ENCODE measurements at places on chromosomes 16 and 17.

DNA sequence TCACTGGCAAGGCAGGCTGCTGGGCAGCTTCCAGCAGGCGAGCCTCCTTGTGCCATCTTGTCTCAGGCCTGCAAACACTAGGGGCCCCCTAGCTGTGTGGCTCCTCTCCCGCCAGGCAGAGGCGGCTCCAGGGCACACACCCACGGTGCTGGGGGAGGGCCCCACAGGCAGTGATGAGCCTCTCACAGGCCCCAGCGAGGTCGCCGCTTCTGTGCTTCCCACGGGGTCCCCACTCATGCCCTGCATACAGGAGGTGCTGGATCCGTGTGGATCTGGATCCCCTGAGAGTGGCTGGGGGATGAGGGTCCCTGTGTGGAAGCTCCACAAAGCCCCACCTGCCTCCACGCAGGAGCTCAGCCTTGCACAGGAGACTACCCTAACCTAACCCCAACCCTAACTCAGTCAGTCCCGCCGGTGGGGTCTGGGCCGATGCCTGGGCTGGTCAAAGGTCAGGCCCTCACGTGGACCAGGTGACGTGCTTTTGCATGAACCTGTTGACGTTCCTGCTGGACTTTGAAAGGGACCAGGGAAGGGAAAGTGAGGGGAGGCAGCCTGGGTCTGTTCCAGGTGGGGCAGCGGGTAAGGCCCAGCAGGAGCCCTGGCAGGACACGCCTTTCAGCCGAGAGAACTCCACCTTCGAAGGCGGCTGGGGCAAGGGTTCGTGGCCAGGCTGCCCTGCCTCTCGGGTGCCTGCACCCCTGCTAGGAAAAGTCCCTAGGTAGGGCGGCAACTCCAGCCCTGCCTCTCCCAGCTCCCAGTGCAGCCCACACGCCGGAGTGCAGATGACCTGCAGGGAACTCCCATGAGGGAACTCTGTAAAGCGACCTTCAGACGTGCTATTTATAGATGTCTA lies 5.2 kb downstream of the SECTM1 start:
- DNase-seq = no peak

DNA sequence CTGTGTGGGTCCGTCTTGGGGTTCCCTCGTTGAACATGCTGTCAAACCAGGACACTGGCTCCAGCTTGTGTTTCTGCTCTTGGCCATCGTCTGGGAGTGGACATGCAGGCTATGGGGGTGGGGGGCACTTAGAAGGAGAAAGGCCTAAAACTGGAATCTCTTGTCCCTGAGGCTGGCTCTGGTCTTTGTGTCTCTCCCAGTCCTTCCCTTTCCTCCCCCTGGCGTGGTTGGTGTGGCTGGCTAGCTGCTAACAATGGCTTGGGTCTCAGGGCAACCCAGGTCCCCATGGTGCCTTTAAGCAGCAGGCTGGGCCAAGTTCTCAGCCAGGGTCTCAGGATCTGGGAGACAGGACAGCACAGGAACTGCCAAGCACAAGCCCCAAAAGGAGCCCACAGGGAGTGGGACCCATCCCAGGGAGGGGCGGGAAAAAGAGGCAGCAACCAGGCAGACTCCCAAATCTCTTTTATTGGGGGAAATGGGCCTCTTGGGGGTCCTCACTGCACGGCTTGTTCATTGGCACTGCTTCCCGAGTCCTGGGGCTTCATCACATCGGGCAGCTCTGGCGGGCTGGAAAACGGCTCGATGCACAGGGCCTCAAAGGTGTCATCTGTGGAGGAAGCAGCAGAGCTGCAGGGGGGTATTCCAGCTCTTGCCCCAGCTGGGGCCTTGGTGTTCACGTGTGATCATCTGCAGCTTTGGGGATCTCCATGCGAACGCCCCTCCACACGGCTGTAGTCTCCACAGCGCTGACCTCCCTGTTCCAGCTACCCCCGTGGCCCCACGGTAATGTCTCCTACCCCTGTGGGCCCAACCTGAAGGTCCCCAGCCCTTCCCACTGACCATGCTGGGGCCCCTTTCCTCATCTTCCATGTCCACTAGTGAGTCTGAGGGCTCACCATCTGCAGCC lies 5.3 kb downstream of the ELOB start:
- DNase-seq = no peak

GRCh38 chr16:4135537-4135936 lies 19.3 kb upstream of the ADCY9 start:
- no peak for DNase-seq

DNA sequence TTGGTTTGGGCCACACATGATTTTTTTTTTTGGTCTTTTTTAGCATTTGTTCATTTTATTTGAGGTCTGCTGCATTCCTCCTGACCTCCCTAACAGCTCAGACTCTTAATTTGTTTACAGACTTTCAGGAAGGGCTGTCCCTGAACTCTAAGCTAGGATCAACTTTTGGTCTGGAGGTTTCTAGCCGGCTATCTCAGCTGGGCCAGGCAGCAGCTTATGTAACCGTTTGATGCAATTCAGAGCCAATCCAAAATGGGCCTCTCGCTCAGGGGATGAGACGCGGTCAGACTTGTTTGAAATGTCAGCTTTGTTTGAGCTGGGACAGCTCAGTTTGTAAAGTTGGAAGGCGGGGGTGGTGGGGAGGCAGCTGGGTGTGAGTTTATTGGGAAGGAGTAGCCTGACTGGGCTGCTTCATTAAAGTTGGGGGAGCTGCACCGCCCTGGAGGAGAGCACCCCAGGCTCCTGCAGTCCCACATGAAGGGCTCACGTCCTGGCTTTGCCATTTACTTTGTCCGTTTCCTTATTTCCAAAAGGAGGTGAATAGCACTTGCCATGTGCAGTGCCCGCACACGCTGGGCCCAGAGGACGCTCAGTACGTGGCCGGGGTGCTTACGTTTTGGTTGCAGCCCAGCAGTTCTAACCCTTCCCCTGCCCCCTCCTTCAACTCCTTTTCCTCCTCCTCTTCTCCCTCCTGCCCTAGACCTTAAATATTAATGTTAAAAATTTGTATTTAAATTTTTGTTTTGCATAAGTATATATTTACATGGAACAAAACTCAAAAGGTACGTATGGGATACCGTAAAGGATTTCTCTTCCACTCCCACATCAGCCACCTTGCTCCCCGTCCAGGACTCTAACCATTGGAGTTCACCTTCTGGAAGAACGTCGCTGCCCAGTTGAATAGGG lies 121.2 kb downstream of the SNX29 start:
- DNase-seq = no peak

DNA sequence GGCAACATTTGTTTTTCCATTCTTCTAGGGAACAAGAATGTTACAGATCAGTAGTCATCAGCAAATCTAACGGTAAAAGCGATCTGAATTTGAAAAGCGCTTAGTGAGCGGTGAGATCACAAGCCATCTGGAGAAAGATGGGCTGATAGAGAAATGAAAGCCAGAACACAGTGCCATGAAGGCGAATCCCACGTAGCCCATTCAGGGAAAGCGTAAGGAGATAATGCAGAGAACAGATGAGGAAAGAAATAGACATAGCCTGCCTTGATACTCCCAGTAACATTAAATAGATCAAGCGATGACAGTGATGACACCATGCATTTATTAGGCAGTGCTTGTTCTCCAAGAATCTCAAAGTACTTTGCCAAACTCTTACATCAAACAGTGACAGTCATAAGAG lies 183.1 kb upstream of the PSMD7 start:
- no peak for DNase-seq

DNA sequence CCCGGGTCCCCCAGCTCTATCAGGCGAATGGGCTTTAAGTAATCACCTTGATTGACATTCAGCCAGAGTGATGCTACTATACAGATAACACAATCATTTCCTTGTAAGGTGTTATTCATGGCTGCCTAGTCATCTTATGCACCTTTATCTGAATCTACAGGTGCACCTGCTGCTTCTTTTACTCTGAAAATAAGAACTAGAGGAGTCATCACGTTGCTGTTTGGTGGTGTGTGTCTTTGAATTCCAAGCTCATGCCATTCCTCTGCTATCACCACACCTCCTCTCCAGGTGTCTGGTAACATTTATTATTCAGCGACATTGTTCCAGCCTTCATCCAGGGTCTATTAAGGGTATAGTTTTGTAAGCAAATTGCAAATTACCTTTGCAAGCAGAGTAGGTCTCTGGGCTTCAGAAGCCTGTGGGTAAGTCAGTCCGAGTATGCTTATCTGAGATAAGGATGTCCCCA lies 51.9 kb downstream of the NOS2 start:
- no peak for DNase-seq

GRCh38 chr17:64323774-64324173 lies 60.7 kb upstream of the TEX2 start:
- DNase-seq = no peak

- no peak for DNase-seq
Measured at GRCh38 chr16:2474877-2475412, at the start of gene TBC1D24. TBC1D24 (plus strand) TSS chr16:2475127; CDS start chr16:2496149, 21,022 bp downstream.

DNA sequence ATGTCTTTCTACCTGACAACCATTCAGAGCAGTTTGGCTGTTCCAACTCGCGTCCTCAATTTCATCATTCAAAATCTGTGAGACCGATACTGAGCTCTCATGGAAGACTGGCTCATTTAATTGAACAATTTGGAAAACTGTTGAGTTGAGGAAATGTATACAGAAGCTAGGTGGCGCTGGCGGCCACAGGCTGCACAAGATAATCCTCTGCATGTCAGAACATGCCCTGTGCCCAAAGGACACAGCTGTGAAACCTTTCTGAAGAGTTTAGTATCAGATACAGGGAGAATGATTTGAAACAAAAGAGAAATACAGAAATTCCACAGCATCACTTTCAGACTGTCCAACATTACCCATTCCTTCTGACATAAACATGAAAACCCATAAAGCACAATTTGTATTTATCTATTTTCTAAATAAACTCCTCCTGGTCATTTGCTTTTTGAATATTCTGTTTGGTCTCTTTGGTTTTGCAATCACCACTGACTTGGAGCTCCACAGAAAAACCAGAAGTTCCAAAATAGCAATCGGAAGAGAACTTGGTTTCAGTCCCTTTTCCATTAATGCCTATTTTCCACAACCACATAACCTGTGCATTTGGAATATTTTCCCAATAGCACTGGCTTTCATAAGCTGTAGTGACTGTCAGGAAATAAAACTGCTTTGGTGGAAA lies 192.8 kb downstream of the MAP2K6 start:
- DNase-seq = no peak

DNA sequence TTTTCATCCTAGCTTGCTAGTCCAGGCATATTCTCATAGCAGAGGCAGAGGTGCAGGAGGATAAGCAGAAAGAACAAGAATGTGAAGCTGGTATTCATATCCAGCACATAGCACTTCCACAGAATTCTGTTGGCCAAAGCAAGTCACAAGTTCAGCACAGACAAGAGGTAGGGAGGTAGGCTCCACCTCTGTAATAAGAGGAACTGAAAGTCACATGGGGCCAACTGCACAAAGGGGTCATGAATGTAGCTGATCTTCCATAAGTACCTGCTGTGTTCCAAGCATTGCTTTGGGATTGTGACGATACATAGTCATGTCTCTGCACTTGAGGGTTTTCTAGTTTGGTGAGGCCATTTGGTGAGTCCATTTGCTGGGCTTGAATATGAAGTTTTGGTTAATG lies 110.8 kb upstream of the MPHOSPH6 start:
- no peak for DNase-seq

DNA sequence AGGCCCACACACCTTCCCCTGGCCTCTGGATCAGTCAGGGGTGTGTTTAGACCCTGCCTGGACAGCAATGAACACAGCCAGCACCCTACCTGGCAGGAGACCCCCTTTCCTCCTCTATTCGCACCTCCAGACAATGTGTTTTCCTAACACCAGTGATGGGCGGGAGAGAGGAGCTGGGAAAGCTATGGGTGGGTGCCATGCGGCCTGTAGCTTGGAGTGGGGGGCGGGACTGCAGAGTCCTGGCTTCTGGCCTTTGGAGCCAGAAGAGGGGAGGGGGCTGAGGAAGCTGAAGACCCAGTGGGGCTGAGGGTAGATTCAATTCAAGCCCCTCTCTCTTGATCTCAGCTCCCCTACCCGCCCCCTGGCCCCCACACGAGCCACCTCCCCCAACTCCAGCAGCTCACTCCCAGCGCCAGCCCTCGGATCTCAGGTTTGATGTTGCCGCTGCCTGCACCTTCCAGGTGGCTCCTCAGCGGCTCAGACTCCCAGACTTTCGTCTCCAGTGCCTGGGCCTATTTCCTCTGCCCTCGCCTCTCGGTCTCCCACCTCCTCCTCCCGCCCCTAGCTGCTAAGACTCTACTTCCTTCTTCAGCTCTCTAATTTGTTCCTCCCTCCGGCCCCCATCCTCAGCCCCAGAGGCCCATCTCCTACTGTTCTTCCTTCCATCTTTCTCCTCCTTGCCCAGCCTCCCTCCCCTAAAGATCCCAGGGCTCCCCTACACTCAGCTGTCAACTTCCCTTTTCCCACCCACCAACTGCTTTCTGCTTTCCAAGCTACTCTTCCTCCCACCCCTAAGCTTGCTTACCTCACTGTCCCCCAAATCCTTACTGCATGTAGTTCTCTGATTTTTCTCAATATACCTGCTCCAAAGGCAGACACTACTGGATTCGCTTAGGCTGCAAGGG lies 6.8 kb upstream of the SP6 start:
- DNase-seq = no peak

GRCh38 chr16:17301593-17302135 lies 169.1 kb downstream of the XYLT1 start:
- no peak for DNase-seq

DNA sequence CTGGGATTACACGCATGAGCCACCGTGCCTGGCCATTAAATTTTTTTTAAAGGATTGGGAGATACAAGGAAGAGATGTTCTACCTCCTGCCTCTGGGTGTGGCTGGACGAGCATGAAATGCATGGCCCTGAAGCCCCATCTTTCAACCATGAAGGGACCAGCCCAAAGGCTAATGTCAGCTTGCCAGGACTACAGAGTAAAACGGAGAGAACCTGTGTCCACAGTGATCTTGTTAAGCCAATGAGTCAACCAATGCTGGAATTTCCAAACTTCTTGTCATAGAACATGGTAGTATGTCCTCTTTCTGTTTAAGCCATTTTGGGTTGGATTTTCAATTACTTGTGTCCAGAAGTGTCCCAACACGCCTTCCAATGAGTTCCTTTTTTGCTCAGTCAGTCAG lies 71.3 kb downstream of the RTN4RL1 start:
- DNase-seq = no peak

DNA sequence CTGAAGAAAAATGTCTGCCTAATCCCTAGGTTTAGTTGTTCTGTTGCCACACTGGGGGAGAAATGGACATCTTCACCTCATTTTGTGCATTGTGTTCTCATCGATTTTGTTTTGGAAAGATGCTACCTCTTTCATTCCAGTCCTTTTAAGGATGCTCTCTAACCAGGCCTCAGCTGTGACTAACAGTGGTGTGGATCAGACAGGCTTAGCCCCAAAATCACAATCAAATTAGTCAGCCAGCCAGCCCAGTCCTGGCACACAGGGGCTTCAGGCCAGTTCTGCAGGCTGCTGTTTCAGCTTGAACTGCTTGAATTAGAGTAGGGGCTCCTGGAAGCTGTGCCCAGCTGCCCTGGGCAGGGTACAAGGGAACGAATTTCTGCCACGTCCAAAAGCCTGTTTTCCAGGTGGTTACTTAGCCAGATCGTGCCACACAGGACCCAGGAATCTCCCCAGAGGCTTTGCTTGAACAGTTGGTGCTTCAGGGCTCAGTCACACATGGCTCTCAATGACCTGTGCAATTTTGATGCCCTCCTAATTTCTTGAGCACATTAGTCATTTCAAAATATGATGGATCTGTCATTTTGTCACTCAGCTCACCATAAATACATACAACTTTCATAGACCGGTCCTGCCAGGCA lies 60.7 kb downstream of the CLEC16A start:
- no peak for DNase-seq
